SJSA1 (cell line): ENCODE measurements at places on chromosomes 4 and X. TPM values are rescaled to one million over a fixed set of nuclear protein-coding genes. Genes with fewer than 3 reads are reported as not detected.

The SPP1 gene
- total RNA-seq: 2.7 and 3.6 TPM in 2 replicates

The USP46 gene
- 20.5 and 21.4 TPM in 2 replicates for total RNA-seq

The NUDT10 gene
- total RNA-seq: 4.3 and 7.8 TPM in 2 replicates

The COX7B2 gene
- not detected in 2 replicates for total RNA-seq

The CAMK2D gene
- 42.7 and 42.8 TPM in 2 replicates for total RNA-seq

The BEX4 gene
- total RNA-seq: 0.74 and 1.7 TPM in 2 replicates

The BST1 gene
- 14.2 and 19.3 TPM in 2 replicates for total RNA-seq

The ASB9 gene
- total RNA-seq: 1.4 and 3.4 TPM in 2 replicates

The STPG2 gene
- total RNA-seq: not detected in 2 replicates

The ADGRG2 gene
- 0.11 TPM in 1 of 2 replicates, not detected in the other for total RNA-seq

GRCh38 chrX:8714164-8714563, 17.8 kb downstream of the ANOS1 start:
- no peaks in the 10 kb centered on the region for H3K27me3 ChIP-seq
- DNase-seq: no peak
- H3K27ac ChIP-seq: no peak overlapping the region
- H3K4me3 ChIP-seq: no peak overlapping the region
- H3K4me1 ChIP-seq: no peaks in the 10 kb centered on the region

DNA sequence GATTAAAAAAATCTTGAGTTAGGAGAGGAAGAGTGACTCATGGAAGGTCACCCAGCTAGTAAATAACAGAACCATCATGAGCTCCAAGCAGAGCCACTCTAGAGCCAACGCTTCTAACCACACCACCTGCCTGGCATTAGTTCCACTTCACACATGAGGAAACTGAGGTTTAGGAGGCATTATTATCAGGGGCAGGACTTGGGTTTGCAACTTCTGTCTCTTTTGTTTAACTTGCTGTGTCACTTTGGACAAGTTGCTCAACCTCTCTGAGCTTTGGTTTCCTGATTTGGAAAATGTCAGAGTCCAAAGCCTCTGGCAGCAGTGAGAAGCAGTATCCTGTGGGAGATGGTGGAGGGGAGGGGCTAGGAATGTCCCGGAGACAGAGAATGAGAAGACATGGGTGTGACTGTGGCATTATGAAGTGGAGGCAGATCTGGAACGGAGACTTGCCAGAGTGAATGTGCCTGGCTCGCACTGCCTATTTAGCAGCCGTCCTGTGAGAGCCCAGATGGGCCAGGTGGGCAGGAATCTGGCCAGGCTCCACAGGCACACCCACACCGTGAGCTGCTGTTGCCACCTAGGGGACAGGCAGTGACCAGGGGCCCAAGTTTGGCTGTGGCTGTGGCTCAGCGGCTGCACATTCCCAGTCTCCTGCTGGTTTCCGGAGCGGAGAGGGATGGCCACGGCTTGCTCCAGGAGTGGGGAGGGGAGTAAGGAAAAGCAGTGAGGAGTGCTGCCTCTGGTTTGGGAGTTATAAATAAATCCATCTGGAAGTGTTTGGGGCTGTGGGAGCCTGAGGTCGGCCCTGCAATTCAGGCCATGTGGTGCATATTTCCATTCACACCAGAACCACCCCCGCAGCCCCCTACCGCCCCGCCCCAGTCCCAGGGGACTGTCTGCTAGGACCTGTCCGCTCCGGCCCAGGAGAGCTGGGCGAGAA, 93.4 kb downstream of the NHSL2 start:
- no peaks in the 10 kb centered on the region for H3K36me3 ChIP-seq
- H3K4me1 ChIP-seq: peaks cover 9% of the 10 kb centered on the region
- no peaks in the 10 kb centered on the region for H3K27me3 ChIP-seq
- H3K4me3 ChIP-seq: no peak overlapping the region

DNA sequence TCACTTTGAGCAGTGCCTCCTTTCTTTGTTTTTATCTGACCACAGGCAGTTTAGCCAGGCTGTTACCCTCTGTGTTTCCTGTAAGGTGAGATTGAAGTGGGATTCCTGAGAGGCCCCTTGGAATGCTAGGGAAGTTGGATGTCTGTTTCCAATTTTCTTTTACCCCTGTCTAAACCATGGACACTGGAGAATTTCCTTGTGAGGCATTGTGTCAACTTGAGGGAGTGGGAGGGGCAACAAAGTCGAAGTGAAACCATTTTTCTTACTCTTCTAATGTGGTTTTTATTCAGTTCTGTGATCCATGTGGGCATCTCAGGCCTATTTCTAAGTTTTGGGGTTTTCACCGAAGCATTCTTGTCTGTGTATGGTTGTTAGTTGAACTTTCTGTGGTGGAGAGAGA, 296.1 kb upstream of the UGT8 start:
- H3K27me3 ChIP-seq: no peaks in the 10 kb centered on the region
- H3K36me3 ChIP-seq: no peaks in the 10 kb centered on the region
- H3K4me1 ChIP-seq: peaks cover 9% of the 10 kb centered on the region
- DNase-seq: peak; percentile 49

DNA sequence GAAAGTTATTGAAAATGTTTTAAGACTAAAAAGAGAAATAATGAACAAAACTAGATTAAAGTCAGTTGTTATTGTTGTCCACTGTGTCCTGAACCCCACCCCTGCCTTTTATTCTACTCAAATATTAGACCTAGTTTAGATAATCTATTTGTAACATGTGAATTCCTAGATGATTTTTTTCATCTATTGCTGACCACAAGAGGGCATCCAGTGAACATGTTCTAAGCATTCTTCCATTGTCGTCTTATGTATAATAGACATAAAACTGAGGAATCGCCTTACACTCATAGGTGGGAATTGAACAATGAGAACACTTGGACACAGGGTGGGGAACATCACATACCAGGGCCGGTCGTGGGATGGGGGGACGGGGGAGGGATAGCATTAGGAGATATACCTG, 36.4 kb upstream of the HPRT1 start:
- H3K4me3 ChIP-seq: no peak overlapping the region
- no peaks in the 10 kb centered on the region for H3K27me3 ChIP-seq
- no peak for DNase-seq
- peaks cover 2% of the 10 kb centered on the region; the same call in 1 of the 2 replicates for H3K4me1 ChIP-seq
- H3K27ac ChIP-seq: no peak overlapping the region

GRCh38 chr4:85700362-85700761, 225.4 kb downstream of the ARHGAP24 start:
- H3K27ac ChIP-seq: no peak overlapping the region
- H3K4me1 ChIP-seq: no peaks in the 10 kb centered on the region
- no peak overlapping the region for H3K4me3 ChIP-seq
- no peaks in the 10 kb centered on the region for H3K36me3 ChIP-seq
- no peaks in the 10 kb centered on the region for H3K27me3 ChIP-seq
- no peak for DNase-seq

GRCh38 chr4:105807496-105807895, 87.8 kb upstream of the NPNT start:
- no peaks in the 10 kb centered on the region for H3K27me3 ChIP-seq
- no peak overlapping the region for H3K4me3 ChIP-seq
- no peak for DNase-seq
- peaks cover 11% of the 10 kb centered on the region; the same call in 1 of the 2 replicates for H3K4me1 ChIP-seq
- H3K27ac ChIP-seq: no peak overlapping the region
- no peaks in the 10 kb centered on the region for H3K36me3 ChIP-seq

GRCh38 chr4:81375745-81376144, 96.0 kb downstream of the RASGEF1B start:
- no peaks in the 10 kb centered on the region for H3K27me3 ChIP-seq
- H3K4me3 ChIP-seq: no peak overlapping the region
- H3K27ac ChIP-seq: no peak overlapping the region
- H3K4me1 ChIP-seq: no peaks in the 10 kb centered on the region
- DNase-seq: no peak

DNA sequence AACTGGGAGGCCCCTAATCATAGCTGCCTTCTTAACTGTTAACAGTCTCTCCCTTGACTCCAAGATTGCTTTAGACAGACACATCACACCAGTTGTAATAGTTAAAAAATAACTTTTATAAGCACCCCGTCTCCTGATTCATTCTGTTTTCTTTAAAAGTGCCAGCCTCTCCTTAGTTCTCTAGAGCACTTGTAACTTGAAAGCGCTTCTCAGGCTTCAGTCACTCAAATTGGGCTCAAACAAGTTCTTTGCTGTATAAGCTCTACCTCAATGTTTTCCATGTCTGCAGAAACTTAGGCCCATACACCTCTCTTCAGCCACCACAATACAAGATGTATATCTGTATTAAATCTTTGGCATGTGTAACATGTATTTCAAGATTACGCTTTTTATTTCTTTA, 169.6 kb downstream of the GABRG1 start:
- no peaks in the 10 kb centered on the region for H3K36me3 ChIP-seq
- no peak overlapping the region for H3K4me3 ChIP-seq
- H3K4me1 ChIP-seq: no peaks in the 10 kb centered on the region
- DNase-seq: no peak
- no peak overlapping the region for H3K27ac ChIP-seq

DNA sequence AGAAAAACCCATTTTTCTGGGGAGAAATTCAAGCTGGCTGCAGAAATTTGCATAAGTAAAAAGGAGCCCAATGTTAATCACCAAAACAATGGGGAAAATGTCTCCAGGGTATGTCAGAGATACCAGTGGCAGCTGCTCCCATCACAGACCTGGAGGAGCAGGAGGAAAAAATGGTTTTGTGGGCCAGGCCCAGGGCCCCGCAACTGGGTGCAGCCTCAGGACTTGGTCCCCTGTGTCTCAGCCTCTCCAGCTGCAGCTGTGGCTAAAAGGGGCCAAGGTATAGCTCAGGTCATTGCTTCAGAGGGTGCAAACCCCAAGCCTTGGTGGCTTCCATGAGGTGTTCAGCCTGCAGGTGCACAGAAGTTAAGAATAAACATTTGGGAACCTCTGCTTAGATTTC, 536.4 kb upstream of the FRG1 start:
- H3K4me3 ChIP-seq: no peak overlapping the region
- no peaks in the 10 kb centered on the region for H3K27me3 ChIP-seq
- DNase-seq: no peak
- H3K27ac ChIP-seq: no peak overlapping the region
- no peaks in the 10 kb centered on the region for H3K36me3 ChIP-seq

DNA sequence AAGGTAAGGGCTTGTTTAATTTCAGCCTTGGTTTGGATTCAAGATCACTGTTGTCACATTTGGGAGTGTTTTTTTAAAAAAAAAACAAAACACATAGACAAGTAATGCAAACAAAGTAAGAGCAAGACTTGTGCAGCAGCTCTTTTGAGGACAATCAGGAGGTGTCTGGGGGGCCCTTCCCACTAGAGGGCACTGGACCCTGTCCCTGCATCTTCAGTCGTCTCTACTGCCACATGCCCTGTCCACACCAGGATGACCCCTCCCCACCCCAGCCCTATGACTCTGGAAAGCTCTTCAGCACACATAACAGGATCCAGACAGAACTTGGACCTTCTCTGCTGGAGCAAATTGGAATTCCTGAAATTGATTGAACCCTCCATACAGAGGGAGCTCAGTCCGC, 71.0 kb downstream of the USP46 start:
- H3K4me3 ChIP-seq: no peak overlapping the region
- H3K36me3 ChIP-seq: no peaks in the 10 kb centered on the region
- peak overlapping the region; percentile 53 for H3K27ac ChIP-seq
- DNase-seq: peak; percentile 38
- no peaks in the 10 kb centered on the region for H3K27me3 ChIP-seq

DNA sequence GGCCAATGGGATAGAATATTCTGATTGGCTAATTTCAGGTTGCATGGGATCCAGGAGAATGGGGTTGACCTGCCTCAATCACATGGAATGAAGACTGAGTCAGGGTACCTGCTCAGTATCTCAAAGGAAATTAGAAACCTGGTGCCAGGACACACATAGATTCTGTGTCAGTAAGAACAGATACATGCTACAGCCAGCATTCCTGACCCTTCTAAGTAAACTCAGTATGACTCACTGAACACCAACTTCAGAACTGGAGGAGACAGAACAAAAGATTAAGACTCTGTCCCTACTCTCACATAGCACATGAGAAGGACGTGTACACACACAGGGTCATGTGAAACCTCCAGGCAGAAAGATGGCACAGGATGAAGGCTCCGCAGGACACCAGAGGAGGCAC, 54.5 kb downstream of the FAM184B start:
- no peak for DNase-seq
- no peak overlapping the region for H3K4me3 ChIP-seq
- no peak overlapping the region for H3K27ac ChIP-seq
- H3K36me3 ChIP-seq: no peaks in the 10 kb centered on the region

DNA sequence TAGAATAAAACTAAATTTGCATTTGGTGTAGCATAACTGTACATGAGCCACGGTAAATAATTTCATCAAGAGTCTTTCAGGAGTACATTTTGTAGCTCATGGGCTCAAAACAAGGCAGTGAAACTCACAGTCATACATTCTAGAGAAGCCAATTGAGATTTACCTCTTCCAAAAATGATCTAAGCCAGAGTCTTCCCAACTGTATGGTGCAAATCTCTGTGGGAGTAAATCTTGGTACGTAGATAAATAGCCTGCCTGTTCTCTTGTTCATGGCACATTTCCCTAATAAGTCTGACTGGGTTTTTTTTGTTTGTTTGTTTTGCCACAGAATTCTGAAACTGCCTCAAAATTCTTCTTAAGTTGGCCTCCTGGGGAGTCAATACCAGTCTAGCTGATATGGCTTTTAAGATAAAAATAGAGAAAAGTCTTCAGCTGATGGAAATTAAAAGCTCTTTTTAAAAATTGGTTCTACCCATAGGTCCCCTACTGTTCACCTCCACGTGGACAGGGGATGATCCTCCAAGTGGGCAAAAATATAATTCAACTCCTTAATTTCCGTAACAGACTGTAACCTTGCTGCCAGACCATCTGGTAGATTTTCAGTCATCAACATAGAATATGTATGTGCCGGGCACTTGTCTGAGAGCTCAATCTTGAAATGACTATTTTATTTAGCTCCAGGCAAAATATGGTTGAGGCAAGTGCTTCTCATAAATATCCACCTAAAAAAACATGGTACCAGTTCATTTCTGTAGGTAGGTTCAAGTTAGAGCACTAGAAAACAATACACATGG, 365.4 kb downstream of the PDHA2 start:
- DNase-seq: no peak
- no peak overlapping the region for H3K4me3 ChIP-seq
- H3K4me1 ChIP-seq: no peaks in the 10 kb centered on the region
- H3K36me3 ChIP-seq: no peaks in the 10 kb centered on the region

DNA sequence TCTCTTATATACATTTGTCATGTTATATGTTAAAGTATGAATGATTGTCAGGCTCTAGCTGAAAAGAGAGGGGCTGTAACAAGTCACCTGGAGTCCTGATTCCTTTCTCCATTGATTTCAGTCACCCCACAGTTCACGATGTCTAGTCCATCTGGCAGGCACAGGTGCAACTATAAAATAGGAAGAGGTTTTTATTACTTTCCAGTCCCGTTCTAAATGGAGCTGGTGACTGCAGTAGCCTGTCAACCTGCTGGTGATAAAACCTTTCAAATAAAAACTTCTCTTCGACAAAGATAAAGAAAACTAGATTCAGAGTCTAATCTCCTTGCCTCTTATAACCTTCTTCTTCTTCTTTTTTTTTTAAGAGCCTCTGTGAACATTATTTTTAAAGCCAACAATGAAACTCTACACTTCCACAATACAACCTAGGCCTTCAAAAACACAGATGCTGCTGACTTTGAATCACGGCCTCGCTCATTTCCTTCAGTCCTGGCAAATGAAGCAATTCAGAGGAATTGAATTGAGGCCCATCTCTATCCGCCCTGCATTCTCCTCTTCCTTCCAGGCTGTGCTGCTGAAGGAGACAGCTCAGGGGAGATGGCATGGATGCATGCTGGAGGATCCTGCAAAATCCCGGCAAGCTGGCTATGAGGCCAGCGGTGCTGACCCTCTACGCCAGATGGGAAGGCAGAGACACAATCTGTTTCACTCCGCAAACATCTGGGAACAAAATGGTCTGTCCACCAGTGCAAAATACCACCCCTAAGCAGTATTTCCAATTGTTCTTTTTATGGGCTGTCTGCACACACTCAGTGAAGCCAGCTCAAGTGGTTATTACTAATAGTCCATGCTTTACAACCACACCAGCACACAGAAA, 27.3 kb upstream of the CDKN2AIP start:
- H3K27me3 ChIP-seq: no peaks in the 10 kb centered on the region
- no peak overlapping the region for H3K4me3 ChIP-seq
- no peaks in the 10 kb centered on the region for H3K36me3 ChIP-seq
- H3K4me1 ChIP-seq: no peaks in the 10 kb centered on the region
